KBM-7 (cell line): ENCODE measurements at places on chromosomes 3 and 15.

- no peak for DNase-seq
Observed at GRCh38 chr15:29686079-29686425, 136.2 kb downstream of the TJP1 start.

DNA sequence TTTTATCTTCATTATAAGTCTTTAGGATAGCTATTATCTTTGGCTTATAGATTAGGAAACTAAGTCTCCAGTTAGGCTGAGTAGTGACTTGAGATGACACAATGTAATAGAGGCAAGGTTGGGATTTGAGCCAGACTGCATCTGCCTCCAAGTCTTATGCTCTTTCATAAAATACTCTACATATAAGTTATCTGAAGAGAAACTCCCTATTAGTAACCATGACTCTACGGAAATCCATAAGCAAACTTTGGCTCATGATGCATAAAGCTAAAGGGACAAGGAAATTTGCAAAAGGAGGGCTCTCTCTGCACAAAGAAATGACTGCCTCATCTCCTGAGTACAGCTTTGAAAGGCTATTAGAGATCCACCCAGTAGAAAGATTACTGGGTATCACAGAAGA, 77.6 kb upstream of the FRMD4B start:
- DNase-seq = no peak

DNA sequence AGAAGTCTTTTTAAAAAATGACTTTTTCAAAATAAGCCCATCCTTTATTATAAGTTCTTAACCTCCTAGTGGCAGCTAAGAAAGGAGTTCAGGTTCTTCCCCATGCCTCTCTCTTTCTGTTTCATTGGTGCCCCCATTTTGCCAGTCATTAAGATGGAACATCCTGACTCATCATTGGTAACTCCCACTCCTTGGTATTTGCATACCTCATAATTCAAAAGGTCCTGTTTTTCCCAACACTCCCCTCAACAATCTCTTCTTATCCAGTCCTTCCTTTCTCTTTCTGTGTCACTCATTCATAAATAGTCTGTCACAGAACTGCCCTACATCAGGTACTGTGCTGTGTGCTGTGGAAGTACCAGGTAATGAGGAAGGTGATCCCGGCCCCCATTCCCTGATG, 394.0 kb downstream of the FOXP1 start:
- DNase-seq = no peak

DNA sequence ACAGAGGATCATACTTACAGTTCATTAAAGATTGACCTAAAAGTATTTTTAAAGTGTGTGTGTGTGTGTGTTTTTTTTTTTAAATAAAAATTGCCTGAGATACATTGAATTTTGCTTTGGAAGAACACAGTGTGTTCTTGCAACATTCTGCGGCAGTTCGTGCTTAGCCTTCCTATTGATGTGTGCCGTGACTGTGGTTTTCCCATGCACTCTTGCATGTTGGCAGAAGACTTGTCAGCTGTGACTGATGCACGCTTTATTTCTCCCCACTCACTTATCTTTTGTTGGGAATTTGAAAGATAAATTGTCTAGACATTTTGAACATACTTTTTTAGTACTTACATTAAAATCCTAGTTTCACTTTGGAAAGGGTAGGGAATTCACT, 136.3 kb upstream of the LRRFIP2 start:
- DNase-seq = no peak
